Hematopoietic multipotent progenitor cell treated with erythropoietin and hydrocortisone succinate and interleukin-3 and kit ligand, for 8 days (in vitro differentiated cells): ENCODE measurements at places on chromosomes 6 and 20.

GRCh38 chr20:11995805-11996567, 78.3 kb downstream of the BTBD3 start:
- DNase-seq, result no peak

DNA sequence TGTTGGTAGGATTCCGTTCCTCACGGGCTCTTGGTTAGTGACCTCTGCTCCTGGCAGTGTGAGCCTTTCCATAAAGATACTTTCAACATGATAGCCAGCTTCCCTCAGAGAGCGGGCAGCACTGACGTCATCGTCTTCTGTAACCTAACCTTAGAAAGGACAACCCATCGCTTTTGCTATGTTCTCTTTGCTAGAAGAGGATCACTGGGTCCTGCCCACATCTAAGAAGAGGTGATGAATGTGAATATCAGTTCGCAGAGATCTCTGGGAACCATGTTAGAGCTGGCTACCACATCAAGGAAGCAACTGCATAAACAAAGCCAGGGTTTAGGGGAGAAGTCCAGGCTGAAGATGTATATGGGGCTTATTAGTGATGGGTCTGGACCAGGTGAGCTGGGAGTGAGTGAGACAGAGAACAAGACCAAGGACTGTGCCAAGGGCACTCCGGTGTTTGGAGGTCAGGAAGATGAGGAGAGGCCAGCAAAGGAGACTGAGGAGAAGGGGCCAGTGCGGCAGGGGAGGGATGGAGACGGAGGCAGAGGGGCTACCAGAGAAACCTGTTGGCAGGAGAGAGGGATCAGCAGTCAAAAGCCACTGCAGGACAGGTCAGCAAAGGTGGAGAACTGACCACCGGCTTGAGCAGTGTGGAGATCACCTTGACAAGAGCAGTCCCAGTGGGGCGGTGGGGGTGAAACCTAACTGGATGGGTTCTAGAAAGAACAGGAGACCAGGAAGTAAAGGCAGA, 39.7 kb downstream of the PIM1 start:
- peak; percentile 7 for DNase-seq

GRCh38 chr6:26045928-26046368, 41.3 kb upstream of the HFE start:
- DNase-seq, result peak; percentile 89

DNA sequence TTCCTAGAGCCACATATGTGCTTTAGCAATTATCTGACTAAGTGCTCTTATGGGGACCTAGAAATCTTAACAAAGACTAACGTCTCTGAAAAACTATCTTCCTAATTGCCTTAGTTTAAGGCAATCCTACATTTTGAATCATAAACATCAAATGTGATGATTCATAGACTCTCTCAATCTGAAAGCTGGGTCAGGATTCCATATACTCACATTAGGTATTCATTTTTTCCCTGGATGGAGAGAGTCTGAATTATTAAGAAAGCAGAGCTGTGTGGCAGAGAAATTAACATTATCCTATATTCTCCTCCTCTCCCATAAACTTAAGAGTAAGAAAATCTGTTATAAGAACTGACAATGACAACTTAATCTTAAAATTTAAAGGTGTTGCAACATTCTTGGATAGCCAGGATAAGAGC, 1.6 kb upstream of the PRL start:
- no peak for DNase-seq

DNA sequence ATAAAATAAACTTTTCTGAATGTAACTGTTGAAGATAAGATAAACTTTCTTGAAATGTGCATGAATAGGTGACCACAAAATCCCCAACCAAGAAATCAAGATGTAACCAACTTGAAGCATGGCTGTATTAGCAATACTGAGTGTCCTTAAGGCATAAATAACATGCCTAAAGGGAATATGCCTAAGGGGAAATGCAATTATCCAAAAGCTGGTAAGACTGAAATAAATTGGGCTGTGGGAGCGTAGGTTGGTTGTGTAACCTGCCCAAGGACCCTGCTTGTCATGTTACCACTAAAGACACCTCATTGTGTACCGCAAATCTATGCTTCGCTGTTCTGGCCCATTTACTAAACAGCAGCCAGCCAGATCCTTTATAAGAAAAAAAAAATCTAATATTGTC, 200.8 kb upstream of the PDE10A start:
- no peak for DNase-seq

- DNase-seq, result no peak
Observed at GRCh38 chr6:84758486-84758885, 5.9 kb downstream of the TBX18 start.

- no peak for DNase-seq
Observed at GRCh38 chr6:39114388-39114703, 640 bp downstream of the SAYSD1 start.

DNA sequence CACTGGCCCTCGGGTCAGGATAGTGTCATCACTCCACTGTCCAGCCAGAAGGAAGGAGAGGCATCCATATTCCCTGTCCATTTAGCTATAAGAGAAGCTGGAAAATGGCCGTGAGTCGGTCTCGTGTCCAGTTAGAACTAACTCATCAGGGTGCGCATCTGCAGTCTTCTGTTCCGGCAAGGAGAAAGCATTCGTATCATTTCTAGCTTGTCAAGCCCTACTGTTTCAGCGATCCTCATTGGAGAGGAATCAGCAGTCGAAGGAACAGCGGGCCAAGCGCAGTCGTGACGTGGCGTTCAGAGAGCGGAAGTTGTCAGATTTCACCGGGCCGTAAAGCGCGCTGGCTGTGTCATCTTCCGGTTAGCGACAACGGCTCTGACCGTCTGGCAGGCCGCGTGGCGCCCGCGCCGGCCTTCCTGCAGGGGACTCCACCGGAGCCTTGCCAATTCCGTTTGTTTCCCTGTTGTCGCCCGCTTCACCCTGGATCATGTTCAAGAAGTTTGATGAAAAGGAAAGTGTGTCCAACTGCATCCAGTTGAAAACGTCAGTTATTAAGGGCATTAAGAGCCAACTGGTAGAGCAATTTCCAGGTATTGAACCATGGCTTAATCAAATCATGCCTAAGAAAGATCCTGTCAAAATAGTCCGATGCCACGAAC, 32.9 kb downstream of the HM13 start:
- peak; percentile 88 for DNase-seq

- no peak for DNase-seq
Observed at GRCh38 chr6:63509652-63510352, 62.5 kb upstream of the LOC128125822 start.

DNA sequence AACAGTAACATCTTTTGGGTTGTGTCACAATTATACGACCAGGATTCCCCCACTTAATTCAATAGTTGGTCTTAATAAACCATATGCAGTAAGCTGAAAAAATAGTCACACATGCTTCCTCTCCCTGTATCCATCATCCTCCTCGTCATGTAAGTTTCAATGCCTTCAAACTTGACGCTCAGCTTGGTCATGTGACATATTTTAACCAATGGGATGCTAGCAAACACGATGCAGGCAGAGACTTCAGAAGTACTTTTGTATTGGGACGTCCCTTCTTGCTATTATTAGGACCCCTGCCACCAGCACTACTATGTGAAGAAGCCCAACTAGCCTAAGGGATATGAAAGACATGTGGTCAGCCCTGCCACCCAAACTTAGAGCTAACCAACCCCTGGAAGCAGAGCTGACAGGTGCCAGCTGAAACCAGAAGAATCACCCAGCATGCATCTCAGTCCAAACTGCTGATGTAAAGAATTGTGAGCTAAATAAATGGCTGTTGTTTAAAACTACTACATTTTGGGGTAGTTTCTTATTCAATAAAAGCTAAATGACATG, 49.3 kb downstream of the CGA start:
- no peak for DNase-seq

DNA sequence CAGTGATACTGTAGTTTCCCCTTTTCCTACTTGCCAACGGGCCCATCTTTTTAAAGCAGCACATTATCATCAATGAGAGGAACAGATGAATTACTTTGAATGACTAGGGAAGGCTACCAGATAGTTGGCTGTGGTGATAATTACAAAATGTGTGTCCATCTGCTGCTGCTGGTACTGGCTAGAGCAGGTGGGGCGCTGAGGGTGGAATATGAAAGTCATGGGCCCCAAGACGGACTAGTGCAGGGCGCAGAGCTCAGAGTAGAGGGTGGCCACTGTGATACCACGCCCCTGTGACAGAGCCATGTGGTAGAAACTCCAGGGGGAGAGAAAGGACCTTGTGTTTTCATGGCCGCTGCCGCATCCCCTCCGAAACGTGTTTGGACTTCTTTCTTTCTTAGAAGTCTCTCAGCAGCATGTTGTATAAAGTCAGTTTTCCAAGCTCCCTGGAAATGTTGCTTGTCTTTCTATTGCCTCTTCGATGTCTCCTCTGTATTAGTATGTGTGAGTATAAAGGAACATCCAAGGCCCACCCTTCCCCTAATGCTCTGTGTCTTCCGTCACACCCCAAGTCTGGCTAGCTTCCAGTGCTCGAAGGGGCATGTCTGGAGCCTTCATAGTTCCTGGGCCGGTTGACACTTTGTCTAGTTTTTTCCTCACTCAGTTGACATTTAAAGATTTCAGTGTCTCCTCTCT, 88.1 kb downstream of the PPP1R14C start:
- no peak for DNase-seq

GRCh38 chr20:37516811-37517750, 4.0 kb upstream of the NNAT start:
- DNase-seq, result no peak

- no peak for DNase-seq
Observed at GRCh38 chr6:903761-904160, 210.8 kb upstream of the EXOC2 start.

GRCh38 chr20:24953621-24954133, 4.6 kb downstream of the CST7 start:
- DNase-seq, result no peak

GRCh38 chr20:36237477-36237876, 1.2 kb downstream of the AAR2 start:
- DNase-seq, result no peak
